H1 (cell line): ENCODE measurements at places on chromosomes 3 and 15.

- DNase-seq, result no peak
Measured at GRCh38 chr3:14472471-14473351, 67.4 kb downstream of the GRIP2 start.

GRCh38 chr3:11523572-11524101, 120.1 kb downstream of the VGLL4 start:
- DNase-seq, result no peak

DNA sequence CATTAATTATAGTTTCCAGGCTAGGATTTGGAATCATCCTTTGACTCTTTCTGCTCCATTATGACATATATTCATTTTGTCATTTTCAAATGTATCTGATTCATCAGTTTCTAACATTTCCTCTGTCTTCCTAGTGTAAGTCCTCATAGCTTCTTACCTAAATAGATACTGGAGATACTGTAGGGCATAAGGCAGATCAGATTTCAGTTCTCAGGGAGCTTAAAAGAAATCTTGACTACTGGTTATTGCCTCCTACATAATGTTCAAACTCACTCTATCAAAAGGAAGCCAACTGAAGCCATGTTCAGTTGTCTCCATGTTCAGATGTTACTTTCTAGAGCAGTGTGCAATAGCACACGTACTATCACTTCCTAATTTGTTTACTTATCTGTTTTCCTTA, 29.6 kb upstream of the CTDSPL2 start:
- DNase-seq, result no peak

GRCh38 chr3:152269056-152269830, 514 bp downstream of the MBNL1 start:
- no peak for DNase-seq

- DNase-seq, result no peak
Measured at GRCh38 chr3:13115991-13116390, 42.8 kb upstream of the IQSEC1 start.

DNA sequence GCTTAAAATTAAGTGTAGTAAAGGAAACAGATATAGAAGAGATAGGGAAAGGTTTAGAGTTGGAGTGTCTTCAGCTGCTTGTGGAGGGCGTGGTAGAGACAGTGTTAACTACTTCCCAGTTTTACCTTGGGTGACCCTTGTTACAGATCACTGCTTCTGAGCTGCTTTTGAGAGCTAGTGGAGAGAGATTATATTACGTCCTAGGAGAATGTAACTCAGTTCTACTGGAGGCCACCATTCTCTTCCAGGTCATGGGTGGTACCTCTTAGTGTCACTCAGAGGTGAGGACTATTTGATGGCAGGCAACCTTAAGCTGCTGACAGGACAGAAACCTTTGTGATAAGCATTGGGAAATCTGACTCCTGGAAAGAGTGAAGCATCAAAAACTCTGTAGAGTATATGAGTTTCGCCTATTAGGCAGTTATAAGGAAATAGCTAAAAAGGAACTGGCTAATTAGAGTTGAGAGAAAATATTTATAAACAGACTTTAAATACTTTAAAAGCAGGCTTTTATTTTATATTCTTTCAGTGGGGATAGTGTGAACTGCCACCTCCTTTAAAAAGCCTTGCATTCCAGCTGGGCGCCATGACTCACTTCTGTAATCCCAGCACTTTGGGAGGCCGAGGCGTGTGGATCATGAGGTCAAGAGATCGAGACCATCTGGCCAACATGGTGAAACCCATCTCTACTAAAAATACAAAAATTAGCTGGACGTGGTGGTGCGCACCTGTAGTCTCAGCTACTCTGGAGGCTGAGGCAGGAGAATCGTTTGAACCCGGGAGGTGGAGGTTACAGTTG, 106.5 kb downstream of the ZNF609 start:
- no peak for DNase-seq

DNA sequence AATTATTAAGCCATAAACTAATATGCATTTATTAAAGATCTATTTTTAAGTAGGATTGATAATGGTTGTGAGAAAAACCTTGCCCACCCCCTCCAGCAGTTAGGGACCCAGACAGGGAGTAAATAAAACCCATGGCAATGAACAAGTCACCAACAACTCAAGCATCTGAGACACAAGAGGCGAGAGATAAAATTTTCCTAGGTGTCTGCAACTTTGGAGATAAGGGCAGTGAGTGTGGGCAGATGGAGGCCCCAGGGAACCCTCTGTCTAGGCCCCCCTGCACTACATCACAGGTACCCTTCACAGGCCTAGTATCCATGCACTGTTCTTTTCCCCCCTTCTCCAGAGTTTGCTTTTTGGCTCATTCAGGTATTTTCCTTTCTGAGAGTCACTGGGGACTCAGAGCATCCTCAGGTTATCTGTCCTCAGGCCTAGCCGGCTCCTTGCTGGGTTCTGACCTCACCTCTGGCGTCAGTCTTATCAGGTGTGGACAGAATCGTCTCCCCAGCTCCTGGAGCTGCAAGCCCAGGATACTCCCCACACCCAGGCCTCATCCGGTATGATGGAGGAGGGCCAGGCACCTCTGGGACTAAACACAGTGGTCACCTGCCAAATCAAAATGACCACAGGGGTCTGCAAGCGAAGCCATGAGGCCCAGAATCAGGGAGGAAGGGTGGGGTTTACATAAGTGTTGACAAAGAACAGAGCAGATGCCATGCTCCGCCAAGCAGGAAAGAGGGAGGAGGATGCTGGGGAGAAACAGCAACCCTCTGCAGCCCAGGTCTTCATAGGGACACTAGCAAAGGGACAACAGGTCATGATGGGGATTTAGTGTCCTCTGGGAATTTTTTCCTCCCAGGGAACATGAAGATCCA, 50.4 kb downstream of the CCNL1 start:
- no peak for DNase-seq

GRCh38 chr15:58037723-58038301, 27.7 kb downstream of the ALDH1A2 start:
- DNase-seq, result no peak

GRCh38 chr15:84657748-84658079, 285 bp downstream of the NMB start:
- DNase-seq, result no peak

DNA sequence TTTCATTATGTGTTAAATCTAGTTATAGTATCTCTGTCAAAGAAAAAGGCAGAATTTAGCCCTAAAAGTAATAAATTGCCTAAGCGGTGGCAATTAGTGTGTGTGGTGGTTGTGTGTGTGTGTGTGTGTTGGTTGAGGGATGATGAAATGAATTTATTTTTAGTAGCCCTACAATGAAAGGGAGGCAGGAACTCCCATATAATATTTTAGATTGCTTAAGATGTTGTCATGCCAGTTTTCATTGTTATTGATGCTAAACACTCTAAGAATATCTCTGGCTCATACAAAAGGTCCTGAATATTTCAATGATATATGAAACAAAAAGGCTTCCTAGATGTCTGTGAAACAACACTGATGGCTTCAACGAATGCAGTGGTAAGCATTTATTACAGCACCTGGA, 140.6 kb upstream of the TBC1D5 start:
- no peak for DNase-seq

- DNase-seq, result no peak
Measured at GRCh38 chr3:87727783-87728182, 331.0 kb downstream of the CGGBP1 start.

DNA sequence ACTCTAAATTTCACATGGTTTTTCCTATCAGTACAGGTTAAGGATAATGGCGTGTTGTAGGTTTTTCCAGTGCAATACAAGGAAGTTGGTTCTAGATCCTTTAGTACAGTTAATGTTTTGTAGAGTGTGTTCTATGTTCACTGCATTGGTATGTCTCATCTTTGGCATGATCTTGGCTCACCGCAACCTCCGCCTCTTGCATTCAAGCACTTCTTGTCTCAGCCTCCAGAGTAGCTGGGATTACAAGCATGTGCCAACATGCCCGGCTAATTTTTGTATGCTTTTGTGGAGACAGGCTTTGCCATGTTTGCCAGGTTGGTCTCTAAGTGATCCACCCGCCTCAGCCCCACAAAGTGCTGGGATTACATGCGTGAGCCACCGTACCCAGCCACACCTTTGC, 30.4 kb downstream of the SNRPN start:
- DNase-seq, result no peak

GRCh38 chr3:15384510-15385237, 42.7 kb downstream of the METTL6 start:
- no peak for DNase-seq

- no peak for DNase-seq
Measured at GRCh38 chr3:64667138-64667537, 20.7 kb downstream of the ADAMTS9 start.

DNA sequence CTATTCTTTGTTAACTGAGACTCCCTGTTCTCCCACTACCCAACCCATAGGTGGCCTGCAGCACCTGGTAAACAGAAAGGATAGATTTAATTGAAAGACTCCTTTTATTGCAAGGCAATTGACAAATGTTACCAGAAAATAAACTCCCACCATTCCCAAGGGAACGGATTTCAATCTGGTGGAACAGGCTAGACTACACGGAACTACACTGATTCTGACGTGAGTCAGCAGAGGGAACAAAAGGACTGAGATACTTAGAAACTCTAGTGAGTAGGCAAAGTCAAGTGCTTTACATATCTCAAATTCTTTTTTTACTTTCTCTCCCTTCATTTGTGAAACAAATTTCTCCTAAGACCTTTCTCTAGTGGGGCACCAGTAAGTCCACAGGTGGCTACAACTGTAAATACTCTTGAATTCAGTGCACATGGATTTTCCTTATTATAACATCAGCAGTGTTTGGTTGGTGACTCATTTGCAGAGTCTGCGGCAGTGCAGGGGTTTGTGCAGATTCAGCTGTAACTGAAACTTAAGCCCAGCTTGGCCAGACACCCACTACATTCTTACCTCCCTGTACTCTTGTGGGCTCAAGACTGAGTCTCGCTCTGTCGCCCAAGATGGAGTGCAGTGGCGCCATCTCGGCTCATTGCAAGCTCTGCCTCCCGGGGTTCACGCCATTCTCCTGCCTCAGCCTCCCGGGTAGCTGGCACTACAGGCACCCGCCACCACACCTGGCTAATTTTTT, 34.3 kb upstream of the PLSCR2 start:
- no peak for DNase-seq

GRCh38 chr3:120559242-120560061, 36.7 kb upstream of the NDUFB4 start:
- DNase-seq, result peak; percentile 76

- DNase-seq, result no peak
Measured at GRCh38 chr15:96107916-96108315, 222.6 kb upstream of the NR2F2 start.

DNA sequence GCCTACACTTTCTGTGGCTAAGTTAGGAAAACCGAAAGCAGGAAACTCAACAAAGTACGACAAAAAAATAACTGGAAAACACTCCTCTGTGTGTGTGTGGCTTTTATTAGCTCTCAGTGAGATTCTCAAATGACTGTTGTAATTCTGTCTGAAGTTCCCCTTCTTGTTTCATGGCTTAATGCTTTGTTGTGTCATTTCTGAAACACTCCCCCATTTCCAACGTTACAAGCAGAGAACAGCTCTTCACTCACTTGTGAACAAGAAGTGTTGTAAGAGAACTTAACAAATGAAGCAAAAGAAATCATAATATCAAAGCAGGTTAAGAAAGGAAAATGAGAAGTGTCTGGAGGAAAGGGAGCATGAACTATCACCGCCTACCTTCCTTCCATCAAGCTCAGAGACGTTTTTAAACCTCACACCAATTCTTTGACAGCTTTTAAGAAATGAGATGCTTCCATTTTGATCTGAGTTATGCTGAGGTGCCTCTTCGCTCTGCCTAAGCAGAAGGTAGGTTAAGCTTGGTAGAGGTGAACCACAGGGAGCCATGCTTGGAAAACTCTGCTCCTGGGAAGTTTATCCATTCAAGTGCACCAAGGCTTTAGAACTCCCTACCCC, 12.4 kb upstream of the SEC62 start:
- DNase-seq, result no peak

DNA sequence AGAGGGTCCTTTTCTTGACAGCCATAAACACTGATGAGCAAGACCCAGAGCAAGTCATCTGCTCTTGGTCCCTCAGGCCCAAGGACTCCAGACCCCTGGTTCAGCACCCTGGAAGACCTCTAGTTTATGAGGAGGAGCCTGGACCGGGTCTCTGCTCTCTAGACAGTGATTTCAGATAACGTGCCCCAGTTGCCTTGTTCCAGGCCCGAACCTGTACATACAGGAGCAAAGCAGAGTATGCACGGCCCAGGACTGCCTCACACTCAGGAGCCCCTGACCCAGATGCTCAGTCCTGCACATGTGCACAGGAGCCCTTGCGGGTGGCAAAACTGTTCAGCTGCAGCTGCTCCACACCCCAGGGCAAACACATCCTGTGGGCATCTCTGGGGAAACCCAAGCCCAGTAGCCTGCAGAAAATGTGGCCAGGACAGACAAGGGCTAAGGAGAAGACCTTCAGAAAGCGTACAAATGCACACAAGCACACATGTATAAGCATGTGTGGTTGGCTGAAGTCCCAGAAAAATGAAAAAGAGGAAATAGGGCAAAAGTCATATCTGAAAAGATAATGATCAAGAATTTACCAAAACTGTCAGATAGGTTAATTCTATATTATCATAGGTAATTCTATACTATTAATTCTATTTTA, 59.9 kb upstream of the CORO2B start:
- DNase-seq, result no peak

- DNase-seq, result no peak
Measured at GRCh38 chr3:50242851-50243542, 7.0 kb downstream of the GNAI2 start.

DNA sequence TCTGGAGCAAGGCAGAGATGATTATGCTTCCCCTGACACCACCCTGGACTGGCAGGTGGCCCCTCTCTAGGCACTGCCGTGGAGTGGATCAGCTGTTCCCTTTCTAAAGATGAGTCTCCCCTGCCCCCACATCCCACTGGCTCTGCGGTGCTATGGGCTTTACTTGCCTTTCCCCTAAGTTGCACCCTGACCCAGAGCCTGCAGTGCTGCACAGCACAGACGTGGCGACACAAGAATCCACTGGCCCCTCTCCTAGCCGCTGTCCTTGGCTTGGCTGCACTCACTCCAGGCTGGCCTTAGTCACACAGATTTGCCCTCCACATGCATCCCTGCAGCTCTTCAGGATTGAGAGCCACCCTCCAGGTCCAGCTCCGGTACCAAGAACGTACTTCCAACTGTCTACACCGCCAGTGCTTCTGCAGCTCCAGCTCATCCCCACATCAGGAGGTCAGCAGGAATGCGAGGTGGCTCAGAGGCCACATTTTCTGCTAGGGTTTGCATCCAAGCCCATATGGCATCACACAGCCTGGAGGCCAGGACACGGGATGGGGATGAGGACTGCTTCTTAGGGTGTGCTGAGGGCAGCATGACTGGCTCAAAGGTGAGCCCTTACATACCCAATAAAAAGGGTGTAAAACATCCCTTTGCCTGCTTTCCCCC, 82.4 kb upstream of the RASGRF1 start:
- no peak for DNase-seq

DNA sequence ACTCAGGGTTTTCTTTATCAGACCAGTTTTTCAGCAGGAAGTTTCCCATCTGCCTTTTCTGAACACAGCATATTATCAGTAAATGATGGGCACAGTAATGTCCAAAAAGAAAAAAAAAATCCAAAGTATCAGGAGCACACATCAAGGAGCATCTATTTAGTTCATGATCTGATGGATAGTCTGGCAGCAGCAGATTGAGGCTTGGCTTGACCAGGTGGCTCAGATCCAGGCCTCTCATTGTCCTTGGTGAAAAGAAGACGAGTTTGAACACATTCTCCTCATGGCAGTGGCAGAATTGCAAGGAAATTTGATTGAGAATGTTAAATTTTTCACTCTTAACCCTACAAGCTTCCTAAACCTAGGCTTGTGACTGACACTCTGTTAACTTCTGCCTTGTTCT, 192.9 kb downstream of the OXSM start:
- no peak for DNase-seq

GRCh38 chr3:37970802-37971201, 19.8 kb upstream of the VILL start:
- DNase-seq, result no peak

GRCh38 chr3:72137865-72138861, 353.2 kb upstream of the PROK2 start:
- DNase-seq, result no peak
